ENCODE measurements at places on chromosomes 2 and 18.

- no peak for DNase-seq
Observed at GRCh38 chr2:118032169-118033013, 18.5 kb upstream of the CCDC93 start.

GRCh38 chr2:9808334-9809063 lies 34.8 kb upstream of the TAF1B start:
- DNase-seq, result no peak

DNA sequence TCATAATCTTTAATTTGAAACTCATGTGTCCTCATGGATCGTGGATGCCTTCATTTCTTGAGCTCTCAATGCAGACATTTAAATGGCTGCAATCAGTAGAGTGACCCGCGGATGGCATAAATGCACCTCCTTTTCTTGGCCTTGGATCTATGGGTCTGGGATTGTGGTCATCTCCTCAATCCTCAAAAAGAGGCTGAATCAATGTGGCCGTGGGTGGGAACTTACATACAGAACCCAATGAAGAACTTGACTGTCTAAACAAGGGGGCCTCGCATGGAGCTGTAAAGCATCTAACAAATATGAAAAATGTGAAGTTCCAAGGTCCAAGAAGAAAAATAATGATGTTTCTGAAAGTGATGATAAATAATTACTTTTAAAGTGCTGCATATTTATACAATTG lies 2.9 kb downstream of the HOXD13 start:
- no peak for DNase-seq

GRCh38 chr2:120736202-120736623 lies 545 bp downstream of the GLI2 start:
- DNase-seq, result no peak

DNA sequence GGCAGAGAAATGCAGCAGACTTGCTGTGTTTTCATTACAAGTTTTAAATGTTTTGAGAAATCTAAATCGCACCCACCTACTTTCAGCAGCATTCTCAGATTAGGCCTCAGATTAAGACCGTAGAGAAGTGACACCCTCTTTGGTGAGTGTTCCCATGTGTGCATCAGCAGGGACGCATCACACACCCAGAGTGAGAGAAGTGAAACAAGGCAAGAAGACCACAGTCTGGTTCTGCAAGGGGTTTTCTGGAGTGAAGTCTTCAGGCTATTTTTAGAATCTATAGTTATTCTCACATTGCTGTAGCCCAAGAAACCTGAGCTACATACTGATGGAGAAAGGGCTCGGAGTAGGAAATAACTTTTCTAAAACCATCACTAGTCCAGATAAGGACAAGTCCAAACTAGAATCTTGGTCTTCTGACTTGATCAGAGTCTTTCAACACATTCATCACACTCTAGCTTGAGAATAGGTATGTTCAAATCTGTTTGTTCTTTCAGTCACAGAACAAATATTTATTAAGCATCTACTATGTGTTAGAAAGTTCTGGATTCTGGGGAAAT lies 1216.6 kb upstream of the PIK3C3 start:
- no peak for DNase-seq

DNA sequence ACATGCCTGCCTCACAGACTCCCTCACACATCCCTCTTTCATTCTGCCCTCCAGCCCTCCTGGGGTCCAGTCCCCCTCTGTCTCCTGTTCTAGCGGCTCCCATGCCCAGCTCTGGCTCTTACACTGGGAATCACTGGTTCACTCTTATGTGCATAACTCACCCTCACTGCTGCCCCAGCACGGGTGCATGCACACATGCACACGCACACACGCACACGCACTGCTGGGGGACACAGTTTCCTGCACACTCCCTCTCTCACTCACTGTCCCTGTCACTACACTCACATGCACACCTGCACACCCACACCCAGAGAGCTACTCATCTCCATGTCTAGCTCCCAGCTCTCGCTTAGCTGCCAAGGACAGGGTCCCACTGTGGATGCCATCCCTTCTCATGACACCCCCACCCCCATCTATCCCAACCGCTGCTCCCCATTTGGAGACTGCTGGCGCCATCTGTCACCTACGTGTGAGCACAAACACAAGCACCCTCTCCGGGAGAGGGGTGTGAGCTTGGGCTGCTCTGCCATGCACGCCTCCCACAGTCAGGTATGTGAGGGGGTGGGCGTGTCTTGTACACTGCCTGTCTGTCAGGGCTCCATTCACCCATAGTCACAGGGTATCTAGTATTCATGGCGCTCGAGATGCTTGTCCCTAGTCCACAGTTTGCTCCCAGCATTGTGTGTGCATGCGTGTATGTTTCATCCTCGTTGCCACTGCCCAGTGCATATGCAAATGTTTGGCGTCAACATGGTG lies 1.8 kb downstream of the ASIC4 start:
- no peak for DNase-seq

GRCh38 chr2:233711312-233712008 lies 1.2 kb upstream of the UGT1A5 start:
- DNase-seq, result peak; percentile 55

- DNase-seq, result no peak
Observed at GRCh38 chr2:190435031-190435670, 27.0 kb downstream of the MFSD6 start.

DNA sequence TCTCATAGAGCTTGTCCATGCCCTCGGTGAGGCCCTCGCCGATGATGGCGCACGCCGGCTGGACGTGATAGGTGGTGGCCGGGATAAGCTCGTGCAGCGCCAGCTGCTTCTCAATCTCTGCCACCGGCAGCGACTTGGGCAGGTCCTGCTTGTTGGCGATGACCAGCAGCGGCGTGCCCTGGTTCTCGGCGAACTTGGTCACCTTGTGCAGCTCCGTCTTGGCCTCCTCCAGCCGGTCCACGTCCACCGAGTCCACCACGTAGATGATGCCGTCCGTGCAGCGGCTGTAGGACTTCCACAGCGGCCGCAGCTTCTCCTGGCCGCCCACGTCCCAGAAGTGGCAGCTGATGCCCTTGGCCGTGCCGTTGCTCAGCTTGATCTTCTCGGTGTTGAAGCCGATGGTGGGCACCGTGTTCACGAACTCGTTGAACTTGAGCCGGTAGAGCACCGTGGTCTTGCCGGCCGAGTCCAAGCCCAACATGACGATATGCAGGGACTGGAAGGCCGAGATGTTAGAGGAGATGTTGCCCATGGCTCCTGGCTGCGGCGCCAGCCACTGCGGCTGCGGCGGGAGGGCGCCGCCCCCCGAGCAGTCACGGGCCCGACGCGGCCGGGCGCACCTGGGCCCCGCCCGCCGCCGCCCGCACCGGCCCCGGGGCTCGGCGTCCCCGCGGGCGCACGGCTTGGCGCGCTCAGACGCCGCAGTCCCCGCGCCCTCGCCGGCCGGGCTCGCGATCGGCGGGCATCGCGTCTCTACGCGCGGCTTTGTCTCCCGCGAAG lies 636 bp downstream of the ARL4C start:
- DNase-seq, result no peak

DNA sequence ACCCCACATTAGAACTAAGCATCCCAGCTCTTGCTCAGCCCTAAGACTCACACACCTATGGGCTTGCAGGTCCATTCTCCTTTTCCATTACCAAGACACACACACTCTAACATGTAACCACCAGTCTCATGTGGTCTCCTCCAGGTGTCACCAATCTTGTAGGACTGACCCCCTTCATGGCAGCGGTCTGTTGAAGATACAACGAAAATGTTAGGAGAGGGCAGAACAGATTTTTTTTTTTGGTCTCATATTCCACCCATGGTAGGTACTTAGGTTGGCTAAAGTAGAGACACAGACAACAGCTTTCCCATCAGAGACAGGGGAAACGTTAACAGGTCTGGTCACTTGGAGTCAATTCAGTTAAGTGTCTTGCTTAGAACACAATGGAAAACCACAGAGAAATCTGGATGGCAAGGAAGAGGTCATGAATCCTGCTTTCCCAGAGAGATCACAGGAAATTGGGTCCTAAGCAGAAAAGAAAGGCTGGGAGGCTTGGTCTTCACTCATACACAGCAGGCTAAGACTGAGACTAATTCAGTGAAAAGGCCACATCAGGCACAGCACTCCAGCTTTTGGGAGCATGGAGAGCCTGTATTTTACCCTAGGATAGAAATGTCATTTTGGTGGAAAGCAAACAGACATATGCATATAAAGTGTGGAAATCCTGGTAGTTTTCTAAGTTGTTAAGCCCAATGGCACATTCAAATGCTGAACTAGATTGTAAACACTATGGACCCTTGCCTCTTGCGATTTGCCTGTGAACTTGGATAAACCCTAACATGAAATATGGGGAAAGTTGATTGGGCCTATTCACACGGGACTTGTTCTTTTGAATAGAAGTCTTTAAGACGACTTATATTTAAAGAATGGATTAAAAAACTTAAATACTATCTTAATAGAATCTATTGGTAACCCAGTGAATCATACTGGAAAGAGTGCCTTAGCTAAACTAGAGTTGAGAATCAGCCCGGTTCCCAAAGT lies 3.8 kb downstream of the FN1 start:
- no peak for DNase-seq

- DNase-seq, result no peak
Observed at GRCh38 chr2:100857915-100858314, 38.0 kb downstream of the NPAS2 start.

GRCh38 chr2:42554392-42554791 lies 14.0 kb upstream of the MTA3 start:
- DNase-seq, result no peak

- DNase-seq, result no peak
Observed at GRCh38 chr2:161995553-161996016, 78.4 kb downstream of the DPP4 start.

DNA sequence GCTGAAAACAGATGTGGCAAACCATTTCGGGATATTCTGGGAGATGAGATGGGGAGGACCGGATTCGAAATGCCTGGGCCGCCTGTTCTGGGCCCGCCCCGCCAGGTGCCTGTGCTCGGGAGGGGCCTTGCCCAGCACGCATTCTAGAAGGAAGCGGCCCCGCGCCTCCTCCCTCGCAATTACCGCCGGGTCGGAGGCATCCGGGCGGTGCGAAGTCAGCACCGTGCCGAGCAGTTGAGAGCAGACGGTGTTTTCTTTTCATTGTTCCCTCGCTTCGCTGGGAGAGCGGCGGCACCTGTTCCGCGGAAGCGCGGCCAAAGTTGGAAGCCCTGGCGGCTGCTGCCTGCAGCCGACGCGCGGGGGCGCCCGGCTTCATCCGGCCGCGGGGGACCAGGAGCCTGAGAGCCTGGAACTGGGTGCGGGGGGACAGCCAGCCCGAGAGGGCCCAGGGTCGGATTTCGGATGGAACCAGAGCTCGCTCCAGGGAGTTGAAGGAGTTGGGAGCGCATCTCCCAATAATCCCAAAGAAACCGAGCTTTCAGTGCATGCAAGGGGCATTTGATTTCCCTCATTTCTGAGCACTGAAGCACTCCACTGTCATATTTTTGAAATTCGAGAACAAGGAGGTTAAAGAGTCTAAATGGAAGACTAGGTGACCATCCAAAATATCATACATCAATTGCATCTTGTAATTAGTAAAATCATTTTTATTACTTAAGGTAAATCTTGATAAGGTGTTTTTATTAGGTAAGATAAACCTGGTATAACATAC lies 241.8 kb upstream of the RAB12 start:
- DNase-seq, result no peak

- DNase-seq, result no peak
Observed at GRCh38 chr2:4134551-4135550, 431.5 kb downstream of the DCDC2C start.

DNA sequence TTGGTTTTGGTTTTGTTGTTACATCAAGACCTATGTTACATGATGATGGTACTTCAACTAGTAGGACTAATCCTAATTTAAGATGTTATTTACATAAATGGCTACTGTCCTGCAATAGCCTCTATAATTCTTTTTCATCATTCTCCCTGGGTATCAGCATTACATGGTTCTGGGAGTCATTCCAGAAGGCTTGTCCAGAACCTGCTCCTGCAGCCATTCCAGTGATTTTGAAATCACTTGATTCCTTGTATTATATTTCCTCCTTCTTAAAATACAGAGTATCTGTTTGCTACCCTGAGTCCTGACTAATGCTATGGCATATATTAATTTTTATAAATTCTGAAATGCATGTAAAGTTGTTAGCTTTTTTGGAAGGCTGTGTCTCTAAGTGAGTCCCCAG lies 400.5 kb upstream of the MEIS1 start:
- DNase-seq, result no peak

GRCh38 chr2:43078781-43079755 lies 147.3 kb downstream of the ZFP36L2 start:
- DNase-seq, result no peak

DNA sequence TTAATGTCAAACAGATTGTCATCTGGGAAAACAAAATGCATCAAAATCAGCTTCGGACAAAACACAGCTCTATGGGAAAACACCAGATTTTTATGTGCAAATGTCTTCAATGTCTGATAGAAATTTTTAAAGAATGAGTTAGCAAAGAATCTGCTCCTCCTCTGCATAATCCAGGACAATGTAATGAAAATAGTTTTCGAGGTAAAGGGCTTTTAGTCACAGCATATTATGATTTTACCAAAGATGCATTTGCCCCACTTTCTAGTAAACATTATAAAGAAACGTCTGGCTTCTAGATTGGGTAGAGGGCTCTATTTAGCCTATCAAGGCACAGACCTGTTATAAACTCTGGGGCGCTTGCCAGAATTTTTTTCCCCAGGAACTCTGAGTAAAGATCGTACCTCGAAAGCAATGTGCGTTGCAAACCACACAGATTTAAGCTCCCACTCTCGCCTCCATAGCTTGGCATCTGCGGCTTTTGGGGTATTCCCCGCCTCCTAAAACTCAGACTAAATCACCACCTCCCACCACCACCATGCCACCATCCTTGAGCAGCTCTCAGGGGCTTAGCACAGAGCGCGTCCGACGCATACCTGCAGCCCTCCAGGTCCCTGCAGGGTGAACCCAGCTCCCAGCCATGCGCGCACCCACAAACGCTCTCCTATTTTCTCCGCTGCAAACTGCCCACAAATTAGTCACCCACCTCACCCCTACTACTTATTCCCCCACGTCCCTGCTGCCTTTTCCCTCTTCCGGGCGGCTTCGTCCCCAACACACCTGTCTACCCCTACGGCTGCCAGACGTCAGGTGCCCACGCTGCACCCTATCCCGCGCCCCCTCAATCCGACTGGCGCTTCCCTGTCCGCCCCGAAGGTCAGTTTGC lies 829 bp downstream of the ACVR1C start:
- no peak for DNase-seq

- no peak for DNase-seq
Observed at GRCh38 chr2:138503087-138503442, 1.5 kb downstream of the SPOPL start.

All from H54 (cell line).